Glomerular endothelial cell (primary cell): ENCODE measurements at places on chromosomes 3 and 15.

- no peak for DNase-seq
Measured at GRCh38 chr3:5456199-5456598, 268.7 kb downstream of the EDEM1 start.

- DNase-seq = no peak
Measured at GRCh38 chr3:20811006-20811405, 625.0 kb upstream of the SGO1 start.

DNA sequence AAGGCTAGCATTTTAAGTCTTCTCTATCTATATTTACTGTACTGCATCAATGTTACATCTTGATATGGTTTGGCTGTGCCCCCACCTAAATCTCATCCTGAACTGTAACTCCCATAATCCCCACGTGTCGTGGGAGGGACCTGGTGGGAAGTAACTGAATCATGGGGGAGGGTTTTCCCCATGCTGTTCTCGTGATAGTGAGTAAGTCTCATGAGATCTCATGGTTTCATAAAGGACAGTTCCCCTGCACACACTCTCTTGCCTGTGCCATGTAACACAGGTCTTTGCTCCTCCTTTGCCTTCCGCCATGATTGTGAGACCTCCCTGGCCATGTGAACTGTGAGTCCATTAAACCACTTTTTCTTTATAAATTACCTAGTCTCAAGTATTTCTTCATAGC is 161.5 kb downstream of the TBC1D5 start:
- no peak for DNase-seq

DNA sequence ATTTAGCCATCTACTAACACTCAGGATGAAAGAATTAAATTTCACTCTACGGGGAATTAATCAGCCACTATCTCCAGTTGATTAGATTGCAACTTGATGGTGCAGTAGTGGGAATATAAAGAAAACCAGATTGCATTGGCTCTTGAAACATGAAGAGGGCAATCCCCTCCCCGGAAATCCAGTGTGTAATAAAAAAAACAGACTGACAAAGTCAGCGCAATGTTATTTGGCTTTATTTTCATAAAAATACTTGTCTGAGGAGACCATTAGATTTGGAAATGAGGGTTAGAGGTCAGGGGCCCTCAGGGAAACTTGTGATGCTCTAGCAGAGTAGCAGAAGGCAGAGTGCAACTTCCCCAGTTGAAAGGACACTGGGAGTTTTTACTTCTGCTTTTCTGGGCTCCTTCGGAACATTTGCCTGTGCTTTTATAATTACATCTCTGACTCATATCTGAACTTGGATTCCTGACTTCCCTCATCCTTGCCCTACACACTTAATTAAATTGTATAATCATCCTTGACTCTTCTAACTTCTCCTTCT is 326.8 kb downstream of the TUSC7 start:
- DNase-seq = no peak

GRCh38 chr3:463252-464192 is 267.0 kb downstream of the CHL1 start:
- no peak for DNase-seq

DNA sequence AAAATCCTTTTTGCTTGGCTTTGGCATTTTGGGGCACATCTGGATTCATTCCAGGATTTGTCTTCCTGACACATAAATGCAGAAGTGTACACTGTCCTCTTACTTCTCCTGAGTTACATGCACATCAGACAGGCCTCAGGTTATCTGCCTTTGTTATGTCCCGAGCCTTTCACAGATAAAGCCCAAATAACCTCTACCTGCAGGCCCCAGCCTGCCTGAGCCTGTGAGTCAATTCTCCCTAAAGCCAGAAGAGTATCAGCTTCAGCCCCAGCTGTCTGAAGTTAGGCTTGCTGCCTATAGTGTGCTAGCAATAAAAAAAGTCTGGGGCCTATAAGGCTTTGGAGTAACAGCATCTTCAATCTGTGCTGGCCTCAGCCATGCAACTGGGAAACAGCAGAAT is 17.7 kb upstream of the GSK3B start:
- no peak for DNase-seq

GRCh38 chr15:70750203-70750869 is 13.0 kb downstream of the UACA start:
- no peak for DNase-seq

DNA sequence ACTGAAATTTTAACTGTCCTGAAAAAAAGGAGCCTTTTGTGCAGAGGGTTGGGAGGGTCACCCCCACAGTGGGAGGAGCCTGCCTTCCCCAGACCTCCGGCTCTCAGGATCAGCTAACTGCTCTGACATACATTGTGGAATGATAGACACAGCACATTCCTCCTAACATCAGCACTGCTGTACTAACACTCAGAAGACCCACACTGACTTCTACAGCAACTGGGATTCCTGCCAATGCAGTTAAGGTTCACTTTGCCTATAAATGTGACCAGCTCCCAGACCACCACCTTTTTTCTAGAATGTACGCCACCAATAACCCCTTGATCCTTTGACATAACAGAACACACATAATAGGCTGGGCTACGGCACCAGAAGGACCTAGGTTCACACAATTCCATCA is 3.2 kb downstream of the CPEB1 start:
- DNase-seq = no peak

- no peak for DNase-seq
Measured at GRCh38 chr3:142646020-142646785, 50.0 kb downstream of the PLS1 start.

- no peak for DNase-seq
Measured at GRCh38 chr3:25589783-25590258, 74.9 kb downstream of the TOP2B start.

DNA sequence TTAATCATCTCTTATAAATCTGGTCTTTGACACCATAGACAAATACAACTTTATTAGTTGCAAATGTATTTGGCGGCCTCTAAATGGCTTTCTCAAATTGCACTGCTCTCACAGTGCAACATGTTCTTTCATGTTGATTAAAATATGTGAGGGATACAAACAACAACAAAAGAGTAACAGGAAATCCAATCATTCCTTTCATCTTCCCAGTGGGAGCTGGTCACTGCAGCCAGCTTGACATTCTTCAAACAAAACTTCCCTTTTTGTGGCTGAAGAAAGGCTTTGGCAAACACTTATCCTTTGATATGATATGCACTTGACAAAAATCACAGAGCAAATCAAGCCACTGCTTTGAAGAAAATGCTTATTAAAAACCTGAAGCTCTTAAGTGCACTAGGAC is 973.6 kb downstream of the EPHA3 start:
- DNase-seq = no peak

DNA sequence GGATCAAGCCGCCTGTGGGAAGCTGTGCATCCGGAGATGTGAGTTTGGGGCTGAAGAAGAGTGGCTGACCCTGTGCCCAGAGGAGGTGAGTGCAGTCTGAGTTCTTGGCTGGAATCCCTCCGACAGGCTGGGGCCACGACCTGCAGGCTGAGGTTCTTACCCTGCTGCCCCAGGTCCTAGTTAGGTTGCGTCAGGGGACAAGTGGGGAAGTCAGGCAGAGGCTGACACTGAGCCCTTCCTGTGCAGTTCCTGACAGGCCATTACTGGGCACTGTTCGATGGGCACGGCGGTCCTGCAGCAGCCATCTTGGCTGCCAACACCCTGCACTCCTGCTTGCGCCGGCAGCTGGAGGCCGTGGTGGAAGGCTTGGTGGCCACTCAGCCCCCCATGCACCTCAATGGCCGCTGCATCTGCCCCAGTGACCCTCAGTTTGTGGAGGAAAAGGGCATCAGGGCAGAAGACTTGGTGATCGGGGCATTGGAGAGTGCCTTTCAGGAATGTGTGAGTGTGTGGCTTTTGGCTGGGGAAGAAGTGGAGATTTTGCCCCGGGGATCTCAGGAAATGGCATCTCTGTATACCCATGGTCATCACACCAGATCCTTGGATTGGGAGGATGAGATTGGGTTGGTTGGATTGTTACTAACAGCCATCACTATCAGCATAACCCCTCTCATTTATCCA is 1.3 kb downstream of the PPM1M start:
- DNase-seq = no peak

GRCh38 chr3:62214850-62215249 is 158.5 kb downstream of the FEZF2 start:
- no peak for DNase-seq

GRCh38 chr3:153927107-153927506 is 194.1 kb upstream of the ARHGEF26 start:
- DNase-seq = peak; percentile 14

GRCh38 chr3:134326126-134326525 is 48.1 kb downstream of the AMOTL2 start:
- no peak for DNase-seq

DNA sequence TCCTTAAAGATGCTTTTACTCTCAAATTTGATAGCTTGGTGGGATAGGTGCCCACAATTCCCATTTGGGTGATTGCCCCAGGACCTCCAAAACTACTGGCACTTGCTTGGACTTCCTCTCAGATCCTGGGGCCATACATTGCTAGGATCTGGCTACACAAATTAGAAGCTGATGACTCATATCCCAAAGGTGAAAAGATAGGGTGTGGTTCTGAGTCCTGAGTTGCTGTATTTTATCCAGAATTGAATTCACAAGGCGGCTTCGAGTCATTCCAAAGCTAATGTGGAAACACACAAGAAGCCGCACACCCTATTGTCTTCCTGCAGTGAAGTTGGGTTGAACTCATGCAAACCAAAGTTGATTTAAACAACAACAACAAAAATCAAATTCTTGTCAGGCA is 53.4 kb downstream of the DUT start:
- DNase-seq = no peak

DNA sequence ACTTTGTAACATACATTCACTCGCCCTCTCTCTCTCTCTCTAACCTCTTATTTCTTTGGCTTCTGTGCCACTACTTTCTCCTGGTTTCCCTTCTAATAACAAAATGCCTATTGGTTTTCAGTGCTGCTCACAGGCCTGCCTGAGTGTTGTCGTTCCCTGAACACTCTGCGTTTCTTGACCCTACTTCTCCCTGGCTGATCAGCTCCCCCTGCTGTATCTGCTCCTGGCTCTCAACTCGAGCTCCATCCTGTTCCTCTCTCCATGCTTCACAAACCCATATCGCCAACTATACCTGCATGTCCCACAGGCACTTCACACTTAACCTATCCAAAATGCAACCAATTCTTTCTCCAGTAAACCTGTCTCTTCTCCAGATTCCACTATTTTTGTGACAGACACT is 111.4 kb downstream of the OPA1 start:
- DNase-seq = no peak

DNA sequence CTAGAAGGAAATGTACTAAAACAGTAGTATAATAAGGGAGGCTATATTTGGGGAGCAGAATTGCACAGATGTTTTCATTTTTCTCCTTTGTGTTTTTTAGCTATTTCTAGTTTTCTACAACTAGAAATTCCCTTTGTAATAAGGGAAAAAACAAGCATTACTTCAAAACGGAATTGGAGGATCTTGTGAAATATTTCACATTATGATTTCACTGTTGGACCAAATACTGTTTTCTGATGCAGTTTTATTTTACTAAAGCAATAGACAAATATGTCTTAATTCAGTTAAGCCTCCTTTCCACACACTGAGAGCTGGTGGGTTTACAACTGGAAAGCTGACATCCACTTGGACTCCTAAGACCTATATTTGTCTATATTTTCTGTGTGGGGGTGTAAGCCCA is 7.3 kb downstream of the CCR1 start:
- no peak for DNase-seq

DNA sequence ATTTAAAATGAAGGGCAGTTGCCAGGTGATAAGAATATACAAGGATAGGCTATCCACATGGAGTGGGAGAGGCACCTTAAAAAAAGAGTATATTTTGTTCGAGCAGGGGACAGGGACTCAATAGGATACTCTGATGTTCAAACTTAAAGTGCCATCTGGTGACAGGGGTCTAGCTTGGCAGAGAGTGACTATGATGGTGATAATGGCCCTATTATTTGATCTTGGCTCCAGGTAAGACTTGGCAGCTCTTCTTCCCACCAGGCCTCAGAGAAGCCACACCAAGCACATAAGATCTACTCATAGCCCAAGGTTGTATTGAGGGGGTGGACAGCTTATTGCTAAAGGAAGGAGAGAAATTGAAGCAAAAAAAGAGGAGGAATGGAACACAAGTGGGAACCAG is 109.0 kb upstream of the MANF start:
- no peak for DNase-seq

DNA sequence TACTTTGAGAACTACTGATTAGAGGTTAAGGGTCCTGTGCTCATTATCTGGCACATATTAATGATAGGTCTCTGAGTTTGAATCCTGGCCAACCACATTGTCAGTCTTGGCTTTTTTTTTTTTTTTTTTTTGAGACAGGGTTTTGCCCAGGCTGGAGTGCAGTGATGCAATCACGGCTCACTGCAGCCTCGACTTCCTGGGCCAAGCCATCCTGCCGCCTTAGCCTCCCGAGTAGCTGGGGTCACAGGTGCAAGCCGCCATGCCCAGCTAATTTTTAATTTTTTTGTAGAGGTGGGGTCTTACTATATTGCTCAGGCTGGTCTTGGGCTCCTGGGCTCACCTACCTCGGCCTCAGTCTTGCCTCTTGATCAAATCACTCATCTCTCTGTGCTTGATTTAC is 547 bp upstream of the PCCB start:
- no peak for DNase-seq

GRCh38 chr3:121809249-121809648 is 25.6 kb downstream of the IQCB1 start:
- DNase-seq = no peak

GRCh38 chr3:145175626-145176025 is 985.4 kb downstream of the PLOD2 start:
- no peak for DNase-seq

GRCh38 chr3:115808244-115808643 is 184.9 kb downstream of the GAP43 start:
- no peak for DNase-seq

DNA sequence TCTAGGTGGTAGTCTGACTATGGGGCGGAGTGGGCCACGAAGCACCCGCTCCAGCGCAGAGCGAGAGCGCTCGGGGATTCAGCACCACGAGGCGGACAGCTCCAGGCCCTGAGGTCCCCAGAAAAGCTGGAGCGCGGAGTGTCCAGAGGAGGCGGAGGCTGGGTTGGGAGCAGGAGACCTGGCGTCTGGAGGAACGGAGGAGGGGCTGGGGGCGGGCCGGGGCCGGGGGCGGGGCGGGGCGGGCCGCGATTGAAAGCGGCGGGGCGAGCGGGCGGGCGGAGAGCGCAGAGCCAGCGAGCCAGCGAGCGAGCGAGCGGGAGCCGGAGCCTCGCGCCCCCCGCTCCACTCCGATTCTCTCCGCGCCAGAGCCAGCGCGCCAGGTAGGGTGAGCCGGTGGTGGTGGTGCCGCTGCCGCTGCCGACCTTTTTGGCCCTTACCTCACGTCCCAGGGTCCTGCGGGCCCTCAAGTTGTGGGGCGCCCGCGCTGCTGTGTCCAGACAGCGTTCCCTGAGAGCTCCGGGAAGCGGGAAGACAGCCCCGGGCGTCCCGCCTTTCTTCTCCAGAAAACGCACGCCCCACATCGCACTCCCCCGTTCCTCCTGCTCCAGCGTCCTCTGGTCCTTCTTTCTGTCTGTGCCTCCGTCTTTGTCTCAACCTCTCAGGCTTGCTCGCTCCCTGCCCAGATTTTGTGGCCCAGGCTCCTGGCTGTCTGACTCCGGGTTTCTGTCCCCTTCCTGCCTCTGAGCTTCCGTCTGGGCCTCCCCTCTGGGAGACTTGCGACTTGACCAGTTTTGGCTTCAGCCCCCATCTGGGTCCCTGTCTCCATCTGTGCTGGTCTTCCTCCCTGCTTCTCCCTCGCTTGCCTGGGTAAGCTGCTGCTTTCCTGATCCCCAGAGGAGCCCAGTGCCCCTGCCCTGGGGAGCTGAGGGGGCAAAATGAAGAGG is at the start of gene GRM2:
Gene GRM2 (plus strand): TSS at position 281 of the 944 bp plus-strand sequence. CDS start 1,916 bp downstream, outside the sequence.
- no peak for DNase-seq

GRCh38 chr15:45645026-45645980 is 10.5 kb downstream of the SQOR start:
- no peak for DNase-seq

- no peak for DNase-seq
Measured at GRCh38 chr3:7144697-7145308, 283.9 kb downstream of the GRM7 start.
